ENCODE measurements at places on chromosomes 11 and 22. TPM values are rescaled to one million over a fixed set of nuclear protein-coding genes. Genes with fewer than 3 reads are reported as not detected.

DNA sequence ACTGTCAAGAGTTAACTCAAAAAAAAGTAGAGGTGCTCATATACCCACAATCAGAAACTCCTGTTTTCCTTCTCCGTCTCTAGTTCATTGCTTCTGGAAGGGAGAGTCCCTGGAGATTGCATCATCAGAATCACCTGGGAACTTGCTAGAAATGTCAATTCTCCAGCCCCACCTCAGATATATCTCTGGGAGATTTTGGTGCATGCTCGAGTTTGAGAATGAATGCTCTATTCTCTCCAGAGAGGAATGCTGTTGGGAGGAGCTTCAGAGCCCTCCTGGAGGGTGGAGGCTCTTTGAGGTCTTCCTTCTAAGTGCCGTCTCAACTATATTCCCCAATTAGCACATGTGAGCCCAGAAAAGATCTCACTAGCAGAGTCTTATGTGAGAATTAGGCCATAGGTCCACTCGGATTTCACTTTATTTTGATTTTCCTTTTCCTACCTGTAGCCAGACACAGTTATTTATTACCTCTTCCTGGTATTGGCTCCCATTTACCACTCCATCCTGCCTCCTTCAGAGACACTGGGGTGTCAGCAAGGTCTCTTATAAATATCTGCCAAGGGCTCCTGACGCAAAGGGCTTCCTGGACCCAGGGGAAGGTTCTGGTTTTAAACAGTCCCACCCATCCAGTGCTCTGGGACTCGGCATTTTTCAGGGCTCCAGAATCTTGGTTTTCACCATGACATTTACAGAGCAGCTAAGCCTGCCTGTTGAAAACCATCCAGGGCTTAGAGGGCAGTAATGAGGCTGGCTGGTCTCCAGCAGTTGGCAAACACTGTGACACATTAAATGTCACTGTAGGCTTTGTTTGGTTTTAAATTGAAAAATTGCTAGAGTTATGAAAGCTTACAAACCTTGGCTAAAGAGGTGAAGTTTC, 136.2 kb downstream of the CD44 start:
- H3K36me3 ChIP-seq, result no peaks in the 10 kb centered on the region
- H3K4me3 ChIP-seq, result no peak overlapping the region
- no peaks in the 10 kb centered on the region for H3K27me3 ChIP-seq
- H3K27ac ChIP-seq, result no peak overlapping the region
- H3K4me1 ChIP-seq, result no peaks in the 10 kb centered on the region

- H3K4me3 ChIP-seq, result no peak overlapping the region
- no peaks in the 10 kb centered on the region for H3K4me1 ChIP-seq
- no peaks in the 10 kb centered on the region for H3K27me3 ChIP-seq
- no peak for DNase-seq
Observed at GRCh38 chr11:115910379-115910778, 406.2 kb upstream of the CADM1 start.

DNA sequence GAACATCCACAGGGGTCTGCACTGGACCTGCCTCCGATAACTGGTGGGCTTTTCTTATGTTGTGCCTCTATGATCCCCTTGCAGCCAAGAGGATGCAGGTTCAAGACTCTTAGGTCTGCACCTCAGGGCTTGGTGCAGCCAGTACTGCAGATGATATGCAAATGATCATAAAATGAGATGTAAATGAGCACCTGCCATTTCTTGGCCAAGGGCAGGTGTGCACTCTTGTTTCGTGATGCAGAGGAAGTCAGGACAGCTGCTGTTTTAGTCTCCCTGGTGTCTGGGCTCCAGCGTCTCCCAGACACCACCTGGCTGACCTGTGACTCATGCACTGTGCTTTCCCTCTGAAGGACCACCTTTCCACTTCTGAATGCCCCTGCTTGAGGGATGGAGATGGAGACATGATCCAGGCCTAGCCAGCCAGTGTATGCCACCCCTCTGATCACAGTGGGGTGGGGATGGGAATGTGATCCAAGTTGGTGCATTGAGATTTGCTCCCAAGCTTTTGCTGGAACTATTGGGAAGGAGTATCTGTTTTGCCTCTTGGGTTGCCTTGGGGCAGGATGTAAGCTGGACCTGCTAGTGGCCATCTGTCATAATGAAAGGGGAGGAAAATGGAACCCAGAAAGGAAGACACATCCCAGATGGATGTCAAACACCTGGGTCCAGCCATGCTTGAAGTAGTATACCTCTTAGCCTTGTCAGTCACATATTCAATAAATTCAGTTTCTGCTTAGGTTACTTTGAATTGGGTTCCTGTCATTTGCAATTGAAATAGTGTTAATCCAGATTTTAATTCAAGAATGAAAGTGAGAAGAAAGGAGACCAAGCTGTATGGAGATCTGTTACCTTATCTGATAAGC, 3.3 kb upstream of the KCNJ11 start:
- peaks cover 4% of the 10 kb centered on the region for H3K4me1 ChIP-seq
- no peak overlapping the region for H3K27ac ChIP-seq
- no peaks in the 10 kb centered on the region for H3K27me3 ChIP-seq
- no peak for DNase-seq
- H3K4me3 ChIP-seq, result no peak overlapping the region
- H3K36me3 ChIP-seq, result no peaks in the 10 kb centered on the region

GRCh38 chr22:50703726-50704509, 31.3 kb downstream of the SHANK3 start:
- no peak overlapping the region for H3K4me3 ChIP-seq
- DNase-seq, result no peak
- H3K36me3 ChIP-seq, result no peaks in the 10 kb centered on the region
- H3K27me3 ChIP-seq, result no peaks in the 10 kb centered on the region
- H3K4me1 ChIP-seq, result no peaks in the 10 kb centered on the region
- H3K27ac ChIP-seq, result no peak overlapping the region

The SERPING1 gene
- total RNA-seq, result 57.5 TPM

All from colonic mucosa (tissue), 4 donors.